WTC11 (cell line): ENCODE measurements at places on chromosomes 7 and 10.

- no peak for DNase-seq
Observed at GRCh38 chr7:30757342-30757692, 5.4 kb downstream of the INMT start.

- no peak for DNase-seq
Observed at GRCh38 chr7:92808006-92808405, 28.4 kb downstream of the CDK6 start.

GRCh38 chr10:60965696-60966095 lies 21.7 kb upstream of the RHOBTB1 start:
- DNase-seq: no peak

DNA sequence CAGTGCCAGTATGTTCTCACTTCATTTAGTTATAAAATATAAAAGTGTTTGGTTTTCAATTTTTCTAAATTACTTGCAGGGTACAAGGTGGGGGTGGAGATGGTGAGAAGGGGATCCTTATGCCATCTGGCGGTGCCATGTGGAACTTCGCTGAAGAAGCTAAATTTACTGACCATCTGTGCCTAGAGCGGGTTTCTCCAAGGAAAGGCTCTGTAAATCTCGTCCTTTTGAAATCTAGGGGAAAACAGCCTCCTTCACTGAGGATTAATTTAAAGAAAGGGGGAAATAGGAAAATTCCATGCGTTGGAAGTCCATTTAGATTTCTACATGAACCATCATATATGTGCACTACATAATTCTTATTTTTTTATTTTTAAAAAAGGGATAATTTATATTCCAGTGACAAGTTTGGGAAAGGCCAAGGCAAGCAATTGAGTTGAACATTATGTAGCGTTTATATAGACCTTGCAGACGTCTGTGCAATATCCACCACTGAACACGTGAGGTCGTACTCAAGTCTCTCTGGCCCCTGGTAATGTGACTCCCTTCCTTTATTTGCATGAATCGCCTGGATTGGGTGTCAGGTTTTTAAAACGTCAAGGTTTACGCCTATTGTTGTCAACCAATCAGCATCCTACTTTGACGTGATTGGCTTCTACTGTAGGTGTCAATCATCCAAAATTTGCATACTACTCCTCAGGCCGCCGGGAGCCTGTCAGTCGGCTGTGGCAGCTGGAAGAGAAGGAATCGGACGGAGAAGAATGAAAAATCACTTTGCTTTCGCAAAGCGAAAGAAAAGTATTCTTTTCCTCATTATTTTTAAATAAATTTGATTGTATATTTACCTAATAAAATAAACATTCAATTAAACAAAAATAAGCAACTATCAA lies 297.1 kb upstream of the NFE2L3 start:
- DNase-seq: peak; percentile 70

DNA sequence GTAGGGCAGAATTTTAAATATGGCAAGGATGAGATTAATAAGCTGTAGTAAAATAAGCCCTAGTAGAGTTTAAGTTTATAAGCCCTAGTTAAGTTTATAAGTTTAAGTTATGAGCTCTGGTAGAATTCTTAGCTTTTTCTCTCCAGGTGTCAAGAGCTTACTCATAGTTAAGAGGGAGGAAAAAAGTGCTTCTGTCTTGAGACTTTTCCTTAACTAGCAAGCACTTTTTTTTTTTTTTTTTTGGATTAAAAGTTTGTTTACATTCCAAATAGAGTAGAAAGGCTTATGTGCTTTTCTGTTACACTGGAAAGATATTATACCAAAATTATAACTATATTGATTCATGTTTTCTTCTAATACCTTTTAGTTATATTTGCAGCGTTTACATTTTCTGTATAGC lies 25.5 kb upstream of the MPP7 start:
- no peak for DNase-seq

DNA sequence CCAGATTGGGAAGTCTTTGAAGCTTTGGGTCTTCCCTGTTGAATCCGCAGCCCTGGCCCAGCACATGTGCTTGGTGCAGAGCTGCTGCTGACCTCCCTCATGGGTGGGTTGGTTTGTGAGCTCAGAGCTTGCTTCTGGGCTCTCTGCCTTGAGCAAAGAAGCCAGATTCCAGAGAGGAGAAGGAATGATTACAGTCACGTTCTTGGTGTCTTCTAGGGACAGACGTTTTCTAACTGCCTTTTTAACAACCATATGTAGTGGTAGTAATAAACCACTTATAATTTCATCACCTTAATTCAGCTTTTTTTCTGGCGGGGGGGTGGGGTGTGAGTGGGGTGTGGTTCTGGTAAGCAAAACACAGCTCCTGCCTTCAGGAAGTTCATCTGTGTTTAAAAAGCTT lies 39.5 kb downstream of the LRMDA start:
- no peak for DNase-seq

GRCh38 chr7:26399736-26400135 lies 108.1 kb downstream of the SNX10 start:
- DNase-seq: no peak

DNA sequence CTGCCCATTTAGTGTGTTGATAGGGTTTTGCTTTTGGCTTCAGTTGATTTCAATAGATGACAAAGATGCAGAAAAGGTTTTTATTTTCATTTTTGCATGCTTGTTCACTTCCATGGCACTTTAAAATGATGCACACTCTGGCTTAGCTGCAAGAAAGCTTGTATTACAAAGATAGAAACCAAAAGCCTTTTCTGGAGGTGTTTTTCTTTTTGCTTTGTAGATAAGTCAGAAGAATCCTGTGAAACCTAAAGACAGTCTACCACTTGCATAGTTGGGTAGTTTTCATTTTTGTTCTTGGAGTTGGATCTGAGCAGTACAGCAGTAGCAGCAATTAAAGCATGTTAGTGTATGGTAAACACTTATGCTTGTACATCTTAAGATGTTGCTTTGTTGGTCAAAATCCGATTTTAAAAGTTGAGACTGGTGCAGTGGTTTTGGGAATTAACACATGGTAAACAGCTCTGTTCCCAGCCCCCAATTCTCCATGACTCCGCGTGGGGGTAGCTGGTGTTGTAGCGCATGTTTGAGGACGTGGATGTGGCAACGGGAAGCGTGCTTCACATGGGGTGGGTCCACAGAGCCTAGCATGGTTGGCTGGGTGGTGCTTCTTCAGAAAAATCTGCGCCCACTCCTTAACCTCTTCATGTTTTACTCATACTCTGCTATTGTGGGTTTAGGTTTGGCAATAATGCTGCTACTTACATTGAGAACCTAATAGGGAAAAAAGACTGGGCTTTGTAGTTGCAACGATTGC lies 19.8 kb downstream of the CCNY start:
- no peak for DNase-seq

- DNase-seq: no peak
Observed at GRCh38 chr10:45000138-45000751, 478 bp upstream of the ZNF22 start.

- no peak for DNase-seq
Observed at GRCh38 chr7:57868771-57869483, 418.9 kb downstream of the ZNF716 start.

GRCh38 chr10:100806356-100806645 lies 60.9 kb downstream of the PAX2 start:
- DNase-seq: no peak

GRCh38 chr7:69776611-69777010 lies 178.3 kb downstream of the AUTS2 start:
- no peak for DNase-seq

DNA sequence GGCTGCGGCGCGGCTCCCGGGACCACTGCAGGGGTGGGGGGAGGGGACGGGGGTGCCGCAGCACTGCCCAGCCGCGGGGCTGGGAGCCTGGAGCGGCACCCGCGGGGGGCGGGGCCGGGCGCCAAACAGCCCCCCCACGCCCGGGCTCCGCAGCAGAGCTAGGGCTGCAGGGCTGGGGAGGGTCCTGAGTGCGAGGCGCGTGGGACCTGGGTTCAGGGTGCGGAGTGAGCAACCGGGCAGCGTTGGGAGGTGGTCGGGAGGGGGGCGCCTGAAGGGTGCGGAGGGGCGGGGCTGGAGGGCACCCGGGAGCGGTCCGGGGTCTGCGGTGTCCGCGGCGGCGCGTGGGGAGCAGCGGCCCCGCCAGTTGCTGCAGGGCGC lies 528 bp downstream of the CAMK2G start:
- DNase-seq: no peak

DNA sequence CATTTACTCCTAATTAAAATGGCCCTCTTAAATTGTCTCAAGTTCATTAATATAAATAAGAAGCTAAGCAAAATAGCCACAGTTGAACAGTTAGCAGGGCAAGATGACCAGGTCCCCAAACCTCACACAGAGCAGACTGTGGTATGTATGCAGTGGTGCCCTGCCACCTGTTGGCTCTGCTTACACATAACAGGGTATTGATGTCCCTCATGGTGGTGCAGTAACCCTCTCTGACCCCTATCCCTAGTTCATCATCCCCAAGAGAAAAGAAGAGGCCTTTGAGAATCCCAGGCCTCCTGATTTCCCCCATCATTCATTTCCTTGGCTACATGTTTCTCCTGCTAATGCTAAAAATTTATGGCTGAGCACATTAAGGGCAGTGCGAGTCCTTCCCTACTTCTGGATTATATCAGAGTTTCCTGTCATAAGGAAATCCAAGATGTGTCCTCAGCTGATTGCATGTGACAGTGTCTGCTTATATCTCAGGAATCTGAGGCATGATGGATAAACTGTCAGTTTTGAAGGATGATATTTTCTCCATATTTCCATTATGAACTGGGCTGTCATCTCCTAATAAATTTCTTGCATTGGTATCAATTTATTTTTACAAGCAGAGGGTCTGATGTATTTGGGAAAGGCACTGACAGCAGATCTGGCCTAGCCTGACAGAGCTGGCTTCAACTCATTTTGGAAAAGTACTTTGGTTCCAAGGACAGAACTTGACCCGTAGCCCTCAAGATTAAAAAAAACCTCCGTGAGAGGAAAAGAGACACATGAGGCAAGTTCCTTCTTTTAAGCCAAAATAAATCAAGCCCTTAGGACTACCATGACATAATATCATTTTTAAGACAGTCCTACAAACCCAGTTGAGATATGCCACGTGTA lies 880.6 kb downstream of the LRMDA start:
- peak; percentile 63 for DNase-seq

DNA sequence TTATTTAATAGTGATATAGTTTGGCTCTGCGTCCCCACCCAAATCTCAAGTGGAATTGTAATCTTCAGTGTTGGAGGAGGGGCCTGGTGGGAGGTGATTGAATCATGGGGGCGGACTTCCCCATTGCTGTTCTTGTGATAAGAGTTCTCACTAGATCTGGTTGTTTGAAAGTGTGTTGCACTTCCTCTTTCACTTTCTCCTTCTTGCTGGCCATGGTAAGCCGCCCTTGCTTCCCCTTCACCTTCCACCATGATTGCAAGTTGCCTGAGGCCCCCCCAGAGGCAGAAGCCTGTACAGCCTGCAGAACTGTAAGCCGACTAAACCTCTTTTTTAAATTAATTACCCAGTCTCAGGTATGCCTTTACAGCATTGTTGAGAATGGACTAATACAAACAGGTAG lies 101.4 kb downstream of the MTPAP start:
- DNase-seq: no peak

DNA sequence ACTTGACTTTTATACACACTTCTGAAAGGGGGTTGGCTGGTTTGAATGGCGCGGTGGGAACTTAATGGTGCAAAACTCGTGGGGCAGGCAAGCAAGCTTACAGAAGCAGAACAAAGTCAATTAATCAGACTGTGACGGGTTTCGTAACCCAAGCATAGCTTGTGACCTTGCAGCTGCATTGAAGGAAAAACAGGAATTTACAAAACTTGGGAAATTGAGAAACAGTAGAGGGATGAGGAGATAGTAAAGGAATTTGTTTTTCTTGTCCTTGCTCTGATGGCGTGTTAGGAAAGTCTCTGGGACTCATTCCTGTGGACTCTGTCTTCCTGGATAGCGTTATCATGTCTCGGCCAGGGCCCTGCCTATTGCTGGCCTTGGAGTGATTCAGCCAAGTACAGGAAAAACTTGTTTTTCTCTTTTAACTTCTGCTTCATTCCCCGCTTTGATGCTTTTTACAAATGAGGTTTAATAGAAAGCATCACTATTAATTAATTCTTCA lies 220.0 kb upstream of the KCND2 start:
- DNase-seq: no peak

DNA sequence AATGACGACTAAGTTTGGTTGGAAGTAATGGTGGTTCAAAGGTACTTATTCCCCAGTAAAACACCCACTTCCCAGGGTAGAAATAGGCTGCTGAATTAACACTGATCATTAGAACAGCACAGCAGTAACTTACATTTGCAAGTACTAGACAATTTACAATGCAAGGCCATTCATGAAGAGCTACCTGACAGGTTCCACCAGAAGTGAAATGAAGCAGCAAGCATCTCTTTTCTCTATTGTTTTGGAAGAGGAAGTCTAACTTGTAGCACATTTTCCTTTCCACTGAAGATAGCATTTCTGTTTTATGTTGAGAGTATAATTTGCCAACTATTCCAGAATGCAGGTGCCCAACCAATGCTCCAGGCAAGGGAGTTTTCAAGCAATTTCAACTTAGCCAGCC lies 145.9 kb downstream of the CREB5 start:
- DNase-seq: no peak

GRCh38 chr7:55072251-55072650 lies 53.4 kb downstream of the EGFR start:
- no peak for DNase-seq

DNA sequence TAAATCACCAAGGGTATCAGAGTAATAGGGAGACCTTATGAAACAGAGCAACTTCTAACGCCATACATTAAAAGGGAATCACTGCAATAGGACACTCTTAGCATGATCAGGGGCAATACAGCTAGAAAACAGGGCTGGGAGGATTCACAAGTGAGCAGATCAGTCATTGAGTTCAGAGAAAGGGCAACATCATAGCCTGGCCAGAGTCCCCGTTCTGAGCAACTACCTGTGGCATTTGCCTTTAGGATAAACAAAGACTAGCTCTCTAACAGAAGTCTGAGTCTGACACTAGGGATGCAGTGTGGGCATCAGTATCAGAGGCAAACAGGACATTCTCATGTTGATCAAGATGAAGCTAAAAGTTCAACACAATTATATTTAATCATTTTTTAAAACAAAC lies 297.9 kb downstream of the DGKB start:
- DNase-seq: no peak

DNA sequence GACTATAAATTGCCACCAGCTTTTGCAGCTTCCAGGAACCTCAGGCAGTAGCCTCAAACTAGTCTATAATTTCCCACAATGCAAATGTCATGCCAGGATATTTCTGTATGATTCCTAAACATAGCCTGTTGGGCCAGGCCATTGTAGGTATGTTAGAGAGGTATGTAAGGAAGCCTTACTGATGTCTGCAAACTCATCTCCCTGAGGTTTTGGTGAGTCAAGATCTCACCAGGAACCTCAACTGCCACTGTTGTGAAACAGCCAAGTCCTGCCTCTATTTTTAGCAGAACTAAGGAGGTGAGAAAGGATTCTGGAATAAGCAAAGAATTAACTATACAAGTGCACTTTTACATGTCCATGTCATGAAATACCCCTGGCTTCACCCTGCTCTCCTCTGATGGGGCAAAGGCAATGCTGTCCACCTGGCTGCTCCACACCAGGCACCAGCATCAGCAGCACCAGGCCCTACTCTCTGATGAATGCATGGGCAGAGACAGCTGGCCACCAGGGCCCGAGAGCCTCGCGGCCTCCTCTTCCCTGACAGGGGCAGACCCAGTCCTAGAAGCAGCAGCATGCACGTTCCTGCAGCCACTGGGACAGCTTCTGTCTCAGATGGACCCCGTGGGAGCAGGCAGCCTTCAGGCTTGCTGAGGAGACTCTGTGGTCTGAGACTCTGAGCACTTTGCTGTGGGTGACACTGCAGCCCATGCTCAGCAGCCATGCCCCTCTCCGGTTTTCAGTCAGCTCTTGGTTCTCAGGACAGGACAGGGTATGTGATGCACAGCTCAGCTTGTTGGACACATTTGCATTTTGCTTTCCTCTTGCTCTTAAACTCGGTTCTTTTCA lies 147.3 kb downstream of the ZMYND11 start:
- DNase-seq: no peak
